ENCODE measurements at places on chromosomes 1 and 21. TPM values are rescaled to one million over a fixed set of nuclear protein-coding genes. Genes with fewer than 3 reads are reported as not detected.
A peak's percentile ranks its signal among the peaks of the same experiment; 100 is the strongest.

DNA sequence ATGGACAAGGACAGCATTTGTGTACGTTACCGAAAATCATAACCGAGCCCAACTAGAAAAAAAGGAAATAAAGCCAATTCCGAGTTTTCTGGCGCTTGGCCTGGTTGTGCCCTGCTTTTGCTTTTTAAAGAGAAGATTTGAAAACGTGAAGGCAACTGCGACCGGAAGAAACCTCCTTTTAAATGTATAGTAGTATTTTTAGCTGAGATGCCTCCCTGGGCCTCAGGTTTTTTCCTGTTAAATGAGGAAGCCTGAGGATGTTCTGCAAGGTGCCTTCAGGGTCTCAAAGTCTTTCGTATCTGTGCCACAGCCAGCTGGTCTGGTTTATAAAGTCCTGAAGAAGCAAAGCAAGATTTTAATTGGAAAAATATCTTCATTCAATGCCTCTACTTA, 371 bp upstream of the ODF2L start:
- peak; percentile 47 for DNase-seq

- DNase-seq = peak; percentile 94
Measured at GRCh38 chr1:202315576-202316168, 26.1 kb downstream of the UBE2T start.

GRCh38 chr1:12177156-12177998, 10.6 kb downstream of the TNFRSF1B start:
- no peak for DNase-seq

GRCh38 chr1:158771950-158772866, at the start of gene OR6N1:
Gene OR6N1, minus strand, starts transcription at chr1:158772195. Its CDS starts 5,513 bp downstream, at chr1:158766682.
- no peak for DNase-seq

DNA sequence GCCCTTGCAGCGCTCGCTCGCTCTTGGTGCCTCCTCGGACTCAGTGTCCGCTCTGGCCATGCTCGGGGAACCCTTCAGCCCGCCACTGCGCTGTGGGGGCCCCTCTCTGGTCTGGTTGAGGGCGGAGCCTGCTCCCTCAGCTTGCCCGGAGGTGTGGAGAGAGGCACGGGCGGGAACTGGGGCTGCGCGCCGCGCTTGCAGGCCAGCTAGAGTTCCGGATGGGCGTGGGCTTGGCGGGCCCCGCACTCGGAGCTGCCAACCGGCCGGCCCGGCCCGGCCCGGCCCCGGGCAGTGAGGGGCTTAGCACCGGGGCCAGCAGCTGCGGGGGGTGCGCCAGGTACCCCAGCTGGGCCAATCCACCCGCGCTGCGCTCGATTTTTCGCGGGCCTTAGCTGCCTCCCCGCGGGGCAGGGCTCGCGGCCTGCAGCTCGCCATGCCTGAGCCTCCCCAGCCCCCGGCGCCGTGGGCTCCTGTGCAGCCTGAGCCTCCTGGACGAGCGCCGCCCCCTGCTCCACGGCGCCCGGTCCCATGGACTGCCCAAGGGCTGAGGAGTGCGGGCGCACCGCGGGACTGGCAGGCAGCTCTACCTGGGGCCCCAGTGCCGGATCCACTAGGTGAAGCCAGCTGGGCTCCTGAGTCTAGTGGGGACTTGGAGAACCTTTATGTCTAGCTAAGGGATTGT, 217.0 kb upstream of the PKN2 start:
- no peak for DNase-seq

DNA sequence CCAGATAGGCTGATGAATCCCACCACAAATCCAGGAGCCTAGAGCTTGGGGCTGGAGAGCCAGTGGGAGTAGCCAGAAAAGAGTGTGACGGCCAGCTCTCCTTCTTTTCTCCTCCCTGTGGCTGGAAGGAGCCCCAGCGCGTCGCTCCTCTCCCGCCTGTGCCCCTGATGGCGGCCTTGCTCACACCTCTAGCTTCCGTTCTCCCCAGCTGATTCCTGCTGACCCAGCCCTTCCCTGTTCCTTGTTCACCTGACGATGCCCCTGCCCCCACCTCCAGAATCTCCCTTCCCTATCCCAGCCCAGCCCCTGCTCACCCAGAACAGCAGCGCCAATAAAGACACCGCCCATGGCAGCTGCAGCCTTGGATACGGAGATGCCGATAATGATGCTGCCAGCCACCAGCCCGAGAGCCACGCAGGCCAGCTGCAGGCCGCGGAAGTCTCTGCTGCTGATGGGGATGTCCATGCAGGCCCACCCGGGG, 656 bp downstream of the KNCN start:
- DNase-seq = peak; percentile 48

DNA sequence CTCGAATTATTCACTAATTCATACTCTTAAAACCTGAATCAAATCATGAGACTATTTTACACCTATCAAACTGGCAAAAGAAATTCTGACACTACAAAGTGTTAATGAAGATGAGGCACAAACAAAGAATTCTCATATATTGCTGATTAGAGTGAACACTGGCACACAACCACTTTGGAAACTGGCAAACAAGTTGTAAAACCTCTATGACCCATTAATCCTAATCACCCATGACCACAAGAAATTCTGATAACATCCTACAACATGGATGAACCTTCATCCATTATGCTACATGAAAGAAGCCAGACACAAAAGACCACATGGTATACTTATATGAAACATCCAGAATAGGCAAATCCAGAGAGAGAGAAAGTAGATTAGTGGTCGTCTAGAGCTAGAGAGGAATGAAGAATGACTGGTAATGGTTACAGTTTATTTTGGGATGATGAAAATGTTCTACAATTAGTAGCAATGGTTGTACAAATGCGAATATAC, 8.5 kb downstream of the GPBP1L1 start:
- no peak for DNase-seq

- no peak for DNase-seq
Measured at GRCh38 chr1:93774707-93775106, 93.1 kb upstream of the BCAR3 start.

GRCh38 chr21:44519346-44520325, 20.4 kb downstream of the KRTAP10-1 start:
- no peak for DNase-seq

DNA sequence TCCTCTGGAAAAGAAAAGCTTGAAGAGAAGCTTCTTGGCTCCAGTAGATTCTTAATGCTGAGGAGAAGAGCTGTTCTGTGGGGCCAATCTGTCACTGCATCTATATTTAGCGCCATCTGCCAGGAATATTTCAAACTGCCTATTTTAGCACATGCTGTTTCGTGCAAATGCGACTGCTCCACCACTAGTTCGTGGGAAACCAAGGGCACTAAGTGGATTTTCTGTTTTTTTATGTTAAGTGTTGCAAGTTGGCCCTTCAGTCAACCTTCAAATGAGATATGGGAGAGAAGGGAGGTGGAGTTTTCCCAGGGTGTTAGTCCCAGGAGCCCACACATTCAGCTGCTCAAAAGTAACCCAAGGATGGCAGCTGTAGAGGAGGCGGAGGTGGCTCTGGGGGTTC, 91.9 kb downstream of the TSEN15 start:
- peak; percentile 16 for DNase-seq

GRCh38 chr1:239478069-239478468, 91.7 kb downstream of the CHRM3 start:
- DNase-seq = no peak

- no peak for DNase-seq
Measured at GRCh38 chr21:42162831-42163510, 56.0 kb upstream of the ABCG1 start.

The CLDN14 gene
- total RNA-seq = not detected

The S100A2 gene
- not detected for total RNA-seq

The CELA3A gene
- not detected for total RNA-seq

The TRMT1L gene
- 30.0 TPM for total RNA-seq

The CITED4 gene
- 18.7 TPM for total RNA-seq

The HEYL gene
- 4.5 TPM for total RNA-seq

The ADAMTS1 gene
- total RNA-seq = 15.4 TPM

All from GM23338 (cell line).